Fibroblast of the aortic adventitia (primary cell): ENCODE measurements at places on chromosomes 11 and 22. TPM values are rescaled to one million over a fixed set of nuclear protein-coding genes. Genes with fewer than 3 reads are reported as not detected.

SAA2 gene
- total RNA-seq, result not detected in 2 replicates

PAX6 gene
- total RNA-seq, result 0.63 TPM in 1 of 2 replicates, not detected in the other

TUT1 gene
- 4.5 and 9.4 TPM in 2 replicates for total RNA-seq

LRRC56 gene
- 0.45 and 1.2 TPM in 2 replicates for total RNA-seq

SDHAF2 gene
- 51.5 and 67.4 TPM in 2 replicates for total RNA-seq

HOATZ gene
- total RNA-seq, result not detected in 2 replicates

SMIM35 gene
- not detected in 2 replicates for total RNA-seq

SLC22A9 gene
- not detected in 2 replicates for total RNA-seq

OR8J1 gene
- not detected in 2 replicates for total RNA-seq

USP2 gene
- 0.36 TPM in 1 of 2 replicates, not detected in the other for total RNA-seq

KLHDC7B gene
- total RNA-seq, result 1.1 and 2.4 TPM in 2 replicates
